SJCRH30 (cell line): ENCODE measurements at places on chromosomes 12 and 14.

GRCh38 chr12:57522011-57522886 lies at the start of gene MBD6:
TSS of gene MBD6 (plus strand) at chr12:57522824. CDS start at chr12:57524304, 1,480 bp downstream.
- peak within 1 kb of the TSS; percentile 75 for H3K27ac ChIP-seq
- H3K4me1 ChIP-seq: peaks cover 43% of the 10 kb centered on the region
- DNase-seq: peak; percentile 100
- H3K27me3 ChIP-seq: no peaks in the 10 kb centered on the region

DNA sequence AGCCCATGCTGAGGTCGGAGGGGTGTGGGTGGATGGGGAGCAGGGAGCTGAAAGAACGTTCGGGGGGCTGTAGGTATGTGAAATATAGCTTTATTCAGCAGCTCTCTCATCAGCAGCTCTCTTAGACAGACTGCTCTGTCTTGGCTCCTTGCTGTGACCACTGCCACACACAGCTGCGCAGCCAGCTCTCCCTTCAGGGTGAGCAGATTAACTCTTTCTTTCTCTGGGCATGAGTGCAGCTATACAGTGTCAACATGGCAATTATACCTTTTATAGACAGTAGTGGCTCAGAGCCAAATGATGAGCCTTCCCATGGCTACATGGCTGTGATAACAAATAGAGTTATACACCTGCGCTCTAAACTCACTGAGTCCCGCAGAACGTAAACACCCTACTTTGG lies 137.7 kb upstream of the NEDD1 start:
- no peak for DNase-seq
- H3K4me1 ChIP-seq: no peaks in the 10 kb centered on the region
- H3K27me3 ChIP-seq: no peaks in the 10 kb centered on the region
- no peak overlapping the region for H3K27ac ChIP-seq
- H3K36me3 ChIP-seq: no peaks in the 10 kb centered on the region

DNA sequence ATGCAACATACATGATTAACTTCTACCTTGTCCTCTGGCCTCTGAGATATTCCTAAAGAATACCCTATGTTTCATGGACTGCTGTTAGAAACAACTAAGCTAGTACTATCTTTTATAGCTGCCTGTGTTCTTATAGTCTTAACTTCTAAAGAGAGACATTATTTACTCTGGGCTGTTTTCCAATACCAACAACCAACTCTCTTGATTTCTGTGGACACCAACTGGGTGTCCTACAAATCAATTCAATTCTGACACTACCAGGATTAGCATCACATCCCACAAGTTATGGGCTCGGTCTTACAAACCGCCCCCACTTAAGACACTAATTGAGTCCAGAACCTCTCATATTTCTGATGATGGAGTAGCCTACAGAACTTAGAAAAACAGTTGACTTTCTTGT lies 8.3 kb downstream of the XPOT start:
- DNase-seq: no peak
- peaks cover 72% of the 10 kb centered on the region for H3K36me3 ChIP-seq
- no peak overlapping the region for H3K27ac ChIP-seq
- H3K27me3 ChIP-seq: no peaks in the 10 kb centered on the region
- no peak overlapping the region for H3K4me3 ChIP-seq
- no peaks in the 10 kb centered on the region for H3K4me1 ChIP-seq

GRCh38 chr14:66284346-66284745 lies 201.8 kb upstream of the CCDC196 start:
- DNase-seq: no peak
- no peaks in the 10 kb centered on the region for H3K36me3 ChIP-seq
- no peaks in the 10 kb centered on the region for H3K27me3 ChIP-seq
- no peaks in the 10 kb centered on the region for H3K4me1 ChIP-seq

- H3K27me3 ChIP-seq: no peaks in the 10 kb centered on the region
- H3K4me1 ChIP-seq: peaks cover 15% of the 10 kb centered on the region; the same call in 1 of the 2 replicates
- peak overlapping the region; percentile 92 for H3K4me3 ChIP-seq
- DNase-seq: peak; percentile 76
- no peaks in the 10 kb centered on the region for H3K36me3 ChIP-seq
Measured at GRCh38 chr14:105476097-105476830, 1.6 kb downstream of the CRIP2 start.
